ENCODE measurements at places on chromosomes 6 and 20.
A peak's percentile ranks its signal among the peaks of the same experiment; 100 is the strongest.

GRCh38 chr6:149891259-149891658 is 6.7 kb downstream of the RAET1E start:
- no peak for DNase-seq
- peaks cover 4% of the 10 kb centered on the region for H3K4me1 ChIP-seq
- H3K4me3 ChIP-seq, result no peak overlapping the region
- no peaks in the 10 kb centered on the region for H3K36me3 ChIP-seq

- no peaks in the 10 kb centered on the region for H3K36me3 ChIP-seq
- no peak overlapping the region for H3K4me3 ChIP-seq
- no peaks in the 10 kb centered on the region for H3K27me3 ChIP-seq
- H3K4me1 ChIP-seq, result no peaks in the 10 kb centered on the region
- H3K27ac ChIP-seq, result no peak overlapping the region
These were observed 187.6 kb downstream of the ZFP64 start for GRCh38 chr20:52004018-52004417.

DNA sequence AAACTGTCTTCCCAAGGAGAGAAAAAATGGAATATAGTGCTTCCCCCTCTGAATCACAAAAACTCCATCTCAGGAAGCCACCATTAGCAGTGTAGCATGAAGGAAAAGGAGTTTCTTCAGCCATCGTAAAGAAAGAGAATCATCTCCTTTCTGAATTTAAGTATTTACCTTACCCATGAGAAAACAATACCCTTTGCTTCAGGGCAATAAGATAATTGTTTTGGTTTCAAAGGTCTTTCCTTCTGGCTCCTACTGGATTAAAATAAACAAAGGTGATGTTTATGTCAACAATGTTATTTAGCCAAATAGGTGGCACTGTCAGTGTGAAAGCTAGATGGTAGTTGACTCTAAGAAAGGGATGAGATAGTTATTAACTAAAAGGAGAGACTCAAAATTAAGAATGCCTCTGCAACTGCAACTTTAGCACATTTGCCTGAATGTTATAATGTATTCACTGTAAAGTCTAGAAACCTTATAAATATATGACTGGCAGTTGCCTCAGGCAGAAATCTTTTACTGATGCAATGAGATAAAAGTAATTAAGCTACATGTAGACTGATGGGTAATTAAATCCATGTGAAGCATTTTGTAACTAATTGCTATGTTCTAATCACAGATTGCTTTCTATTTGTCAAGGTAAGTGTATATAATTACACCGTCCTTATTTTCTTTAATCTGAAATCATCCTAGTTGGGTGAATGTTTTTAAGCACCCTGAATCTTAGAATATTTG is 399.0 kb downstream of the CDKAL1 start:
- no peaks in the 10 kb centered on the region for H3K4me1 ChIP-seq
- no peak overlapping the region for H3K4me3 ChIP-seq
- no peaks in the 10 kb centered on the region for H3K27me3 ChIP-seq

DNA sequence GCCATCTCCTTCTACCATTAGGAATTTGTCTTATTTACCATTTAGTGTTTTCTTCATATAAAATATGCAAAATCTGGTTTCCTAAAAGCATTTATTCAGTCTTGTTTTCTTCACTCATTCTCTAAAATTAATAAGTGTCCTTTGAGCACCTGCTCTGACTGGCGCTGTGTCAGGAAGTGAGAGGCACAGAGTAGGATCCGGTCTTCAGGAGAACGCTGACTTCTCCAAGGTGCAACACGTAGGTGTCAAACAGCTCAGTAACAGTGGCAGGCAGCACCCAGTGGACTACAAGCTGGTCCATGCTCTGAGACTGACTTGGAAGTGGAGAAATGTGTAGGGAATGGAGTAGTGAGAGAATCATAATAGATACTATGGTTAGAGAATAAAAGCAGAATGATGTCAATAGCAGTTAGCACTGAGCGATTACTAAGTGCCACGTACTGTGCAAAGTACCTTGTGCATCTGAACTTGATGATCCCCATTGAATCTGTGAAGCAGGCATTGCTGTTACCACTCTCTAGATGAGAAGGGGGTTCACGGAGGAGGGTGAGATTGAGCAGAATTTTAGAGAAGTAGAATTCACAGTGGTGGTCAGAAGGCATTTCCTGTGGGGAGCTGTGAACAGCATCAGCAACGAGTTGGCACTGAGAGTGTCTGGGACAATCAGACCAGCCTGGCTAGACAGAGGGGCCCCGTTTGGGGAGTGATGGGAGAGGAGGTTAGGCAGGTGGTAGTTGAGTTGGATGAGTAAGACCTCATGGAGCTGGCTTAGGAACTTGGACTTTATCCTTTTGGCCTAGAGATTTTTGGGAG is 569.8 kb downstream of the QKI start:
- H3K36me3 ChIP-seq, result no peaks in the 10 kb centered on the region
- no peak overlapping the region for H3K4me3 ChIP-seq
- H3K27me3 ChIP-seq, result no peaks in the 10 kb centered on the region
- no peaks in the 10 kb centered on the region for H3K4me1 ChIP-seq
- no peak for DNase-seq
- H3K27ac ChIP-seq, result no peak overlapping the region

- no peaks in the 10 kb centered on the region for H3K36me3 ChIP-seq
- H3K4me3 ChIP-seq, result no peak overlapping the region
- peak overlapping the region; percentile 4 for H3K27ac ChIP-seq
- DNase-seq, result no peak
- peaks cover 6% of the 10 kb centered on the region for H3K4me1 ChIP-seq
These were observed 6.5 kb downstream of the MBOAT1 start for GRCh38 chr6:20205722-20206161.

- no peaks in the 10 kb centered on the region for H3K4me1 ChIP-seq
- H3K36me3 ChIP-seq, result no peaks in the 10 kb centered on the region
- no peaks in the 10 kb centered on the region for H3K27me3 ChIP-seq
- no peak for DNase-seq
These were observed 178.7 kb downstream of the DTNBP1 start for GRCh38 chr6:15484140-15484539.

DNA sequence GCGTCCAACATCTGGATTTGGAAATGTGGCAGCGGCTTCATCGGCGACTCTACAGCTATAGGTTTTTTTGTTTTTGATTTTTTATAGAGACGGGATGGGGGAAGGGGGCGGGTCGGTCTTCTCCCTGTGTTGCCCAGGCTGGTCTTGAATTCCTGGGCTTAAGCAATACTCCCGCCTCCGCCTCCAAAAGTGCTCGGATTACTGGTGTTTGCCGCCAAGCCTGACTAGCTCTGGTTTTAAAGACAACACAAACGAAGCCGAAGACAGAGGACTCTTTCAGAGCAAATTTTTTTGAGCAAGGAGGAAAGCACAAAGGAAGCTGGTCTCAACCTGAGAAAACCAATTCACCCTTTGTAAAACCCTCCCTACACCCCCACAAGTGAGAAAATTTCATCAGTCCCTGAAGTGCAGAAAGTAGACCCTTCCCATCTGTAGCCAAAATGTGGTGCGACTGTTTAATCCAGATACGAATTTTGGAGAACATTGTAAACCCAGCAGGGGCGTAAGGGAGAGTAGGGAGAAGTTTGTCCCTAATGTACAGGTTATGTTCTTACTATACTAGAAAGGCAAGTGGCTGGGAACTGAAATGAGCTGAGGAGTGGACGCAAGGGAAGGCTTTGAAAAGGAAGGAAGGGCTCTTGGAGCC is 185.9 kb downstream of the TRIM27 start:
- no peaks in the 10 kb centered on the region for H3K36me3 ChIP-seq
- H3K4me1 ChIP-seq, result no peaks in the 10 kb centered on the region
- H3K27ac ChIP-seq, result no peak overlapping the region
- DNase-seq, result no peak
- H3K27me3 ChIP-seq, result peaks cover 3% of the 10 kb centered on the region

Measured in prostate gland (tissue), 2 donors.